ENCODE measurements at places on chromosomes 6 and 20.

DNA sequence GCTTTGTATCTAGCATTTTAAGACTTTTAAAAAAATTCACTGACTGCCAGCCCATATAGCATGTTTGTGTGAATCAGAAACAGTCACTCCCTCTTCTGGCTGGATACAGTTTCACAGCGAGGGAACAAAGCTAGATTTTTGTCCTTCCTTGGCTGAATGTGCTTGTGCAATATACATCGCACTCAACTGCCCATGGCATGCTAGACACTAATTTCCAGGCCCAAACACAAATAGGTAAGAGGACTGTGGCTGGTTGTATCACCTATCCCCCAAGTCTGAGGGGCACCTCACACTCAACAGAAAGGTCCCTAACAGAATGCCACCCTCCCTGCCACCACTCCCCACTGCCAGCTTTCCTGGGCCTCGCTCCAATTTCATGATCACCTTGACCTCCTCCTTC lies 16.2 kb upstream of the BLCAP start:
- no peak for DNase-seq

DNA sequence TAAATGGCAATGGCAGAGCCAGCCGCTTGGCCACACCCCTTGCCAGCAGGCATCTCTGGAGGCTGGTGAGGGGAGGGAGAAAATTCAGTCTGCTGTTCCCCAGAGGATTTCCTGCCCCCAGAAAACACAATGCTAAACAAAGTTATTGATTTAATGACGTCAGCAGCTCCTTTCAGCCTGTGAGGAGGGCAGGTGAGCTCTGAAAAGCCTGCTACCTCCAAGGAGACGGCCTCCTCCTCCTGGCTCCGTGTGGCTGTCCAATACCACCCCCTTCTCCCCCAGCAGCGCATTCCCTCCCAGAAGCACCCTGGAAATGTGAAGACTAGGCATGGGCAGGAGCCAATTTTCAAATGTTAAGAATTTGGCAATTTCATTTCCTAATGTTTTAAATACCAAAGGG lies 393.1 kb downstream of the ZFAND3 start:
- no peak for DNase-seq

- no peak for DNase-seq
Observed at GRCh38 chr6:147080225-147080624, 124.0 kb upstream of the STXBP5 start.

GRCh38 chr6:163490826-163491577 lies 76.5 kb downstream of the QKI start:
- DNase-seq = no peak

DNA sequence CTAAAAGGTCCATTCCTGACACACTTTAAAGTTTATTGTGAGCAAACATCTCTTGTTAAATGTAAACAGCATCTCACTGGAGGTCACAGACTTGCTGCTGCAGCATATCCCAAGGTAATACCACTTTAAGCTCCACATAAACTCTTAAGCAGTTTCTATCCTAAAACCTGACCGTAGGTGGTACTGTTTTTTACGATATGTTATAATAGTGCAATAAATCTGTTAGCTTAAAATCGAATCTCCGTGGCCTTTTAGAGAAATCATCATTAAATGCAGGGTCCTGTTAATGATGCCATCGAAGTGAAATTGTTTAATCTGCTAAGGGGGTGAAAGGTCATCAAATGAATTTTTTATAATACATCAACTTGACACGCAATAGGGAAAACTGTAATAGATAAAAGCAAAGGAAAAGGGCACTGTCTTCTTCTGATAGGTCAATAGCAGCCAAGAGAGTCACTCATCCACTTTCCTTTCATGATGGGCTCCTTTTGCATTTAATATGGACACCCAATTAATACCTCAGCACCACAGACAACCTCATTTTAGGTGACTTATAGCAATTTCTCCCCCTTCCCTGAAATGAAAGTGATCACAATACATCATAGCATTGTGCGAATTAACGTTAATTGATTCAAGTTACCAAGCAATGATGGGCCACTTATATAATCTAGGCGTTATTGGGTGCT lies 436.1 kb downstream of the PKHD1 start:
- no peak for DNase-seq

DNA sequence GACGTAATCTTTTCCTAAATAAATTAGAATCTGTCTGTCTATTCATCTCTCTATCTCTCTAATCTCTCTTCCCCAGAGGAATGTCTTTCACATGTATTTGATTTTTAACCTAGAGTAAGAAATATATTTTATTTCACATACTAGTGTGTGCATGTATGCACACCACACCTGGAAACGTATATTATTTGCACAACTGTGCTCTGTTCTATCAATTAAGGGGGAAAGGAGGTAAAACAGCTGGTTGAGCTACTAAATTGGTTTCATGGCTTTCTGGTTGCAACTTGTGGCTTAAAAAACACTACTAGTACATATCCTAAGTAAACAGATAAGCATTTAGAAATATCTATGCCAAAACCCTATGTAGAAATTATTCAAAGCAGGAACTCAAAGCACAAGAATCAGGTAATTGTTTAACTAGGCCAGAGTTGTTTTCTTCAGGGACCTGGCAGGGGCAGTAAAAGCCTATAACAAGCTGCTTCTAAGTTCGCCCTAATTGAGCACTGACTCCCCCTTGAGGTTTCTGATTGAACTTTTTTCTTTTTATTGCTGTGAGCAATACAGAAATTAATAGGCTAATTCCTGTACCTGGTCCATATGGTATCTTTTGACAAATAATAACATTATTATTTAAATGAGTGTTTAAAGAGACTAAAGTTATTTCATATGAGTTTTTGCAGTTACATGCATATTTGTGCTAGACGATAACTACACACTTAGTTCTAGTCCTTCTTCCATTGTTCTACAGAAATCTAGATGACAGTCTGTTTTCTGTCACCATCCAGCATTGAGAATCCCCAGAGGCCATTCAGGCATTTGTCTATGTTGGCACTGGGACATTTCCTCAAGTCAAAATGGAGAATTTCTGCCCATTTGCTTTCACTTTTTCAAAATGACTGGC lies 88.6 kb downstream of the MCHR2 start:
- no peak for DNase-seq

DNA sequence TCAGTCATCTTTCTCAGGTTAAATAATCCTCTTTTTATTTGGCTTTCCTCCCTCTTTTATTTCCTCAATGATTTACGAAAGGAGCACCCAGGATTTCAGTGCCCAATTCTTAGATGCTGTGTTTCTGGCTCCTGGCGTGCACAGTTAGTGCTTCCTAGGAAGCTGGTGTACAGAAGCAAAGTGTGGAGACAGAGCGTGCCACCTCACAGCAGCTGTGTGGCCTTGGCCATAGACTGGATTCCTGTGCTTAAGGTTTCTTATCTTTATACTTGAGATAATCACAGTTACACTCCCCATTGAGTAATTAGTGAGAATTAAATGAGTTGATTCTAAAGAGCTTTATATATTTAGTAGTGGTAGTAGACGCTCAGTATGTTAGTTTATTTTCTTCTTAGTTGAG lies 39.7 kb upstream of the GJA1 start:
- DNase-seq = no peak

DNA sequence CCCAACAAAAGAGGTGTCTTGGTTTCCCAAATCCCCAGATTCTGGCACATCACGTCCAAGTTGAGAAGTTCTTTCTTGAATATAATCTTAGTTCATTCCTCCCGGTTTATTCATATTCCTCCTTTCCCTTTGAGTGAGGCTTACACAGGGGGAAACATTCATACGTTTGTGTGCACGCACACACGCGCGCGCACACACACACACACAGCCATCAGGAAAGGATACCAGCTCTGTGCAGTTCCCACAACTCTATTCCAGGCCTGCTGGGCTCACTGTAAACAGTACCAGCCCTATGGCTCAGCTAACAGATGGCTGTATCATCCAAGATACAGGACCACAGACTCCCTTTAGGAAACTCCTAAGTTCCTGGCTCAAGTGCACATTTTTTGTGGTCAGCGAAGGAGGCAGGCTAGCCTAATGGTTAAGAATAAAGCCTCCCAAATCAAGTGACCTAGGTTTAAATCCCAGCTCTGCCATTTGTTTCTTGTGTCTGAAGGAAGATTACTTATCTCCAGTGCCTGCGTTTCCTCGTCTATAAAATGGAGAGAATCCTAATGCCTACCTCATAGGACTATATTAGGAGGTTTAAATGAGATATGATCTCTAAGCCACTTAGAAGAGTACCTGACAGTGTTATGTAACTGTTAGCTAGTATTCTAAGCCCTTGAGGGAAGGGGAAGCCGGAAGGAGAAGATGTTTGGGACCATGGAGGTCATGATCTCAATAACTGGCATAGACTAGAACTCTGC lies 3.7 kb upstream of the TAF8 start:
- no peak for DNase-seq

DNA sequence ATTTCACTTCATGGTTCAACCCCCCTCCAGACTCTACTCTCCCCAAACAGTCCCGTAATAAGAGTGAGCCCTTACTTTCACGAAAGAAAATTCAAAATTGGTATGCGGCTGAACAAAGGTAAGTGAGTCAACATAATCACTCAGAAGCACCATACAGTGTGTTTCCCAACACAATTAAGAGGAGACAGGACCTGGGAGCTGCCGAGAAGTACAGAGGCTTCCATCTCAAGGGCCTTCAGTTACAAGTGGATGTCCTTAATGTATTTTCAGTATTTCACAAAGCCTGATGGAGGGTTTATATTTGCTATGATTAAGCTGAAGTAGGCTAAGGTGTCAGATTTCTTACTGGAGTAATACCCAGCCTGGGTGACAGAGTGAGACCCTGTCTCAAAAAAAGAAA lies 51.1 kb downstream of the MYO6 start:
- no peak for DNase-seq

GRCh38 chr20:47382746-47383415 lies 26.4 kb upstream of the ZMYND8 start:
- no peak for DNase-seq

DNA sequence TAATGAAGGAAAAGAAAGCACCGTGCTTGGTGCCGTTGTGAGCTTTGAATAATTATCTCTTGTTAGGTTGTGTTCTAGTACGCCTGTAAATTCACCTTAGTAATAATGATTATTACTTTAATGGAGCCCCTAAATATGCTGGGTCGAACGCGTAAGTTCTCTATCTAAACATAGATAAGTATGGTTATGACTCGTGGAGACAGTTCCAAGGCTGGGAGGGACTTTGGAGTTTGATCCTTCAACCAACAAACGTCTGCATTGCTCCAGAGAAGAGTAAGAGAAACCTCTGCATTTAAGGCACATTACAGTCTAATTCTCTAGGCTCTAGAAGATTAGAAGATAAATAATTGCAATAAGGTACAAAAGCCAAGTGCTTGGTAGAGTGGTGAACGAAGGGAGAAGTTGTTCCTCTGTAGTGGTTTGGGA lies 514 bp downstream of the ACOT13 start:
- no peak for DNase-seq

- no peak for DNase-seq
Observed at GRCh38 chr20:40536808-40537207, 152.2 kb downstream of the MAFB start.

GRCh38 chr6:39072830-39073229 lies 24.2 kb downstream of the GLP1R start:
- no peak for DNase-seq

GRCh38 chr6:32370505-32370904 lies 1.2 kb downstream of the TSBP1 start:
- no peak for DNase-seq

DNA sequence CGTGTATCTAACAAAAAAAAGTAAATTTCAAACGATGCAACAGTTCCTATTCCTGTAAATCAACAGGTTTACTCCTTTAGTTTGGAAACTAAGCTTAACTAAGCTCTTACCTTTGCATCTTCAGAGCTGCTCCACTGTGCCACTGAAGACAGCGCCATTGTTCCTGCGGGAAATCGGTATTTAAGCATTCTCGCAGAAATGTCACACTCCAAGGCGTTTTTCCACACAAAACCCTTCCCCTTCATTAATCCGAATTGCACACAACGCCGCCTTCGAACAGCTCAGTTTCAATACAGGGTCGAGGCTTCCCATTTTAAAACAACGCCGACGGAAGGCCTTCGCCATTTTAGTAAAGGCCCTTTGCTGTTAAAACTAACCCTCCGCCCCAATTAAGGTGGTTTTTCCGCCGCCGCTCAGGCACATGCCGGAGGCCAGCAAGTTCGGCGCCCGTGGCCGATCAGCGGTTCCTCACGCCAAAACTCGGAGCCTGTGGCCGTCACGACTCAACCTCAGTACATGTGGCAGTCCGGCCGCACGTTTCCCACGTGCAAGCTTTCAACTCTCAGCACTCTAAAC lies 35.4 kb upstream of the SYNCRIP start:
- no peak for DNase-seq

- no peak for DNase-seq
Observed at GRCh38 chr20:5080384-5080877, 39.3 kb downstream of the PCNA start.

GRCh38 chr6:135066397-135066796 lies 11.8 kb upstream of the HBS1L start:
- DNase-seq = no peak

GRCh38 chr20:11195899-11196558 lies 522.2 kb upstream of the JAG1 start:
- DNase-seq = no peak

DNA sequence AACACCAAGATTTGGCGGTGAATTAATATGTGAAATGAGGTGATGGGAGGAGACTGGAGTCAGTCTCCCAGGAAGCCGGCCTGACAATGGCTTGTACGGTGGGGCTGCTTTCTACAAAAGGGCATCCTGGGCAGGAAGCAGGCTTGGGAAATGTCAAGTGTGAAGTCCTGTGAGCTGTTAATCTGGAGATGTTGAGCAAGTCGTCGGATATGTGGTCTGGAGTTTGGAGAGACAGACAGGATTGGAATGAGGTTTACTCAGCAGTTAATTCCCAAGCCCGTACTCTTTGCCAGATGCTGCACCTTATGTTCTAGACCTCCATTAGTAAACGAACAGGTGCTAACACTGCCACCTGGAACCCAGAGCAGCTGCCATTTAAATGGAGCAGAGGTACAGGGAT lies 107.7 kb upstream of the FOXC1 start:
- DNase-seq = no peak

GRCh38 chr6:158622545-158623190 lies 21.9 kb downstream of the DYNLT1 start:
- peak; percentile 16 for DNase-seq

- DNase-seq = no peak
Observed at GRCh38 chr6:6806844-6807518, 218.5 kb downstream of the LY86 start.

GRCh38 chr6:134425513-134425912 lies 107.6 kb upstream of the SGK1 start:
- no peak for DNase-seq

DNA sequence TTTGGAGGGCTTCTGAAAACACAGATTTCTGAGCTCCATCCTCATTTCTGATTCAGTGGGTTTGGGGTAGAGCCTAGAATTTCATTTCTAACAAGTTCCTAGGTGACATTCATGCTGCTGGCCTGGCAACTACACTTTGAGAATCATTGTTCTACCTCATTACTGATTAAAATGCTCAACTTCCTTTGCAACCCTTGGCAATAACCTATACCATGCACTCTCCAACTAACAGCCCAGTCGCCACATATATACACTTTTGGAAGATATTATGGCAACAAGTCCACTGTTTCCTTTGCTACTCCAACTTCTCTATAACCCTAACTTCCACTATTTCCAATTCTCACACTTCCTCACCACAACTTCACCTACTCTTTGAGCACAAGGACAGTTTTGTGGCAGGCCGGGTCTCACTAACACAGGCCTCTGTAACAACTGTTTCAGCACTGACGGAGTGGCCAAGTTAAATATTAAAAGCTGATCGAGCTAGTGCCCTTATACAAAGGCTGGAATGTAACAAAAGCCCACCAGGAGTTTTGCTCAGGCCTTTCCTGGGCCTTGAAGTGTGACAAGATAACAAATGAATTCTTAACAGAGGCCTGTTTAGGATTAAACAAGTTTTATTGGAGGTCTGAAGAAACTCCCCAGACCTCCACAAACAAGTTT lies 32.1 kb upstream of the RAB23 start:
- DNase-seq = no peak

Data from liver (tissue), 10 donors.